ENCODE measurements at places on chromosomes 4 and X. TPM values are rescaled to one million over a fixed set of nuclear protein-coding genes. Genes with fewer than 3 reads are reported as not detected.

PTCHD1 gene
- not detected for total RNA-seq

DNA sequence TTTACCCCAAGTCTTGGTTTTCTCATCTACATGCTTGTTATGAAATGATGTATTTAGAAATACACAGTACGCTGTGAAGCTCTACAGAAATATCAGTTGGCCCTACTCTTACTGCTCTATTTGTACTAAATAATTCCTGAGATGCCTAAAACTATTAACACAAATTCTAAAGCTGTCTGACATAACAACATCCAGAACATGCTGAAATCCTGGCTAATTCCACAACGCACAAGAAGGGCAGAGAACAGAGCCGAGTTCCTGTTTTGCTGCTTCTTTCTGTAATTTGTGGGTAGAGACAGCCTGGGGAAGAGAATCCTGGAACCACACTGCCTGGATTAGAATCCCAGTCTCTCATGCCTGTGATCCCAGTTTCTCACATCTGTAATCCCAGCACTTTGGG lies 59.0 kb downstream of the ZNF827 start:
- no peak for DNase-seq

GRCh38 chrX:74434336-74434735 lies 13.0 kb downstream of the SLC16A2 start:
- no peak for DNase-seq

DNA sequence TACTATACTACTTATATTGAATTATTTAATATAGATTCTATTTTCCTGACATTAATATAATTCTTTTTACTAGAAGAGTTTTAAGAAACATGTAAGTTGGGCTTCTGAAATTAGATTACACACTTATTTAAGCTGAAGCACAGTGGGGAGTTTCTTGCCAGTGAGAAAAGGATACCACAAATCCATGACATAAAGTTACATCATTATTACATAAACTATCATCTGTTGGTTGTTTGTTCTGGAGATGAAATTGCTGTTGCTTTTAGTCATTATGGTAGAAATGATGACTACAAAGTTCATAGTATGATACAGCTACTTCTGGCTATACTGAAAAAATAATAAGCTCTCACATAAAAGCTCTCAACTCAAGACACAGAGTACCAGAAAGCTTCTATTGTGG lies 880.4 kb downstream of the PCDH18 start:
- DNase-seq, result no peak

- DNase-seq, result no peak
These were observed 372.3 kb downstream of the TMA16 start for GRCh38 chr4:163866728-163867315.

DNA sequence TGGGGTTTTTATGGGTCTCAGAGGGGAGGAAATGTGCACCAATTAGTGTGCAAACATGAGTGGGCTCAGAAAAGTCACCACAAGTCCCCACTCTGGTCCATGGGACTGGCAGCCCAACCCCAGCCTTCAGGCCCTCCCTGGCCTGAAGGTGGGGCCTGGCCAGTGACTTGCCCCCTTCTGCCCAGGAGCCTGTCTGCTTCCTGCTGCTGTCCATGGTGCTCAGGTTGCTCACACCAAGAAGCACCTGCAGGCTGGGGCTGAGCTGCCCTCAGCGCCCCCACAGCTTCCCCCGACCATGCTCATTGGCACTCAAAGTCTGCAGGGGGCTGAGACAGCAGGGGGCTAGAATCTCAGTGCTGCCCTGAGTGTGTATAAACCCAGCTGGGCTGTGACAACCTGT lies 30.6 kb upstream of the GC start:
- no peak for DNase-seq

- DNase-seq, result no peak
These were observed 803.9 kb downstream of the C4orf33 start for GRCh38 chr4:129899849-129900248.

ELOVL6 gene
- total RNA-seq, result 13.2 TPM

DNA sequence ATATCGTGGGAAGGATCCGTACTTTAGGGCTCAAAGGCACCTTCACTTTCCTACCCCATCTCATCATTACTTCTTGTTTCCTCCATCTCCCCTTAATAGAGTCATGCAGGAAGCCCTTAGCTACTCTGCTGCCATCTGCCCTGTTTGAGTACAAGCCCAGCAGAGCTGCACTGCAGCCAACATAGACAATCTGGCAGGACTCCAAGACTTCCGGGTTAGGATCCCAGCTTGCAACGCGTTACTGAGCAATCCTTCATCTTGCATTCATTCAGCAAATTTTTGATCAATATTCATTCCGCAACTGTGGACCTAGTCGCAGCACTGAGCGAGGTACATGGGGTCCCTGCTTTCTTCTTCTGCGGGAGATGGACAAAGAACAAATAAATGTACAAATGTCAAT lies 344.9 kb downstream of the BCOR start:
- no peak for DNase-seq

ENPEP gene
- total RNA-seq, result not detected

- no peak for DNase-seq
These were observed 147.7 kb downstream of the SHROOM3 start for GRCh38 chr4:76582817-76583087.

CABS1 gene
- not detected for total RNA-seq

DNA sequence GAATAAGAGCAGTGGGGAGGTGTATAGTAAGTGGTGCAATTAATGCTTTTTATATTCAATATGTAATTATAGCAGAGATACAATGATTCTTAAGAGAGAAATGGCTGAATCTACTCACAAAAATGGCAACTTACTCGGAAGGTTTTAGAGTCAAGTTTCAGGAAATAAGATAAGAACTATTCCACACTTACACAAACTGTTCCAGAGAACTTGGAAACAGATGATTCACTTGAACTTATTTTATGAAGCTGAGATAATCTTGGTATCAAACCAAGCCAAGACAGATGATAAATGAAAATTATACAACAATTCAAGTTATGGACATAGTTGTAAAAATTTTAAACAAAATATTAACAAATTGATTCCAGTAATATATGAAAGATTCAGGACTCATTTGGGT lies 311.3 kb upstream of the HS3ST1 start:
- no peak for DNase-seq

- DNase-seq, result no peak
These were observed 190.2 kb downstream of the SMIM20 start for GRCh38 chr4:26104056-26104685.

YIPF7 gene
- not detected for total RNA-seq

DNA sequence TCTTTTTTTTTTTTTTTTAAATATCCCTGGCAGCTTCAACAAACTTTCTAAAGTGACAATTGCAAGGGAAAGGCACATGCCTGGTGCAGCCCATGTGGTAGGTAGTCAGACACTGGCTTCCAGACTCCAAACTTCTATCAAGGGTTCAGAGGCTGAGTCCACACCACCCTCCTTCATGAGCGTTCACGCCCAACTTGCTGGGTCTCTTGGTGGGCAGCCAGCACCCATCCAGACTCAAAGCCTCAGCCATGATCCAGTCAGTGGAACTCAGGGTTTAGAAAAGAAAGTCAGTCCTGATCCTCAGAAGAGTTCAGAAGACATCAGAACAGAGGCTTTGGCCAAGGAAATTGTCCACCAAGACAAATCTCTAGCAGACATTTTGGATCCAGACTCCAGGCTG lies 141.5 kb downstream of the SOWAHB start:
- DNase-seq, result no peak

TLL1 gene
- 0.45 TPM for total RNA-seq

CORIN gene
- total RNA-seq, result not detected

ALG13 gene
- 50.2 TPM for total RNA-seq

PPEF2 gene
- not detected for total RNA-seq

DNA sequence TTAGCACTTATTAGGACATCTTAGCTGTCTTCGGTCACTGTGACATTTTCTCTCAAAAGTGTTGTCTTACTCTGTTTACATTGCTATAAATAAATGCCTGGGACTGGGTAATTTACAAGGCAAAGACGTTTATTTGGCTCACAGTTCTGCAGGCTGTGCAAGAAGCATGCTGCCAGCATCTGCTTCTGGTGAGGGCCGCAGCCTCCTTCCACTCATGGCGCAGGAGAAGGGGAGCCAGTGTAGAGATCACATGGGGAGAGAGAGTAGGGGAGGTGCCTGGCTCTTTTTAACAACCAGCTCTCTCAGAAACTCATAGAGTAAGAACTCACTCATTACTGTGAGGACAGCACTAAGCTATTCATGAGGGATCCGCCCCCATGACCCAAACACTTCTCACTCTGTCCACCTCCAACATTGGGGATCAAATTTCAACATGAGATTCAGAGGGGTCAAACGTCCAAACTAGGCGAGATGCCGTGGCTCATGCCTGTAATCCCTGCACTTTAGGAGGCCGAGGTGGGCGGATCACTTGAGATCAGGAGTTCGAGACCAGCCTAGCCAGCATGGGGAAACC lies 43.5 kb upstream of the HERC6 start:
- no peak for DNase-seq

DNA sequence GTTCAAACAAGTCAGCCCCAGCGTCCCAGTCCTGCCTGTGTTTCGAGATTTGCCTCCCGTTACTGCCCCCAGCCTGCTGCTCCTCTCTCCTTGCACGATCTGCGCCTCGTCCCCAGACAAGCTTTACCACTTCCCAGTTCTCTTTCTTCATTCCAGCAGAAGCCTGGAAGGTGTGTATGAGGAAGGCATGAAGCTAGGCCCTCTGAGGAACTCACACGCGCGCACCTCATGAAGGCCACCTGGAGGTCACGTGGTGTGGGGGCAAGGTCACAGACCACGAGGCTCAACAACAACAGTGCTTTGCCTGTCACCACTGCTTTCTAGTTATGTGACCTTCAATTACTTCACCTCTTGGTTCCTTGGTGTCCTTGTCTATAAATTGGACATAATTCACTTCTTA lies 181.0 kb downstream of the PALLD start:
- DNase-seq, result no peak

- DNase-seq, result no peak
These were observed 48.1 kb upstream of the IL13RA1 start for GRCh38 chrX:118679290-118679689.

DNA sequence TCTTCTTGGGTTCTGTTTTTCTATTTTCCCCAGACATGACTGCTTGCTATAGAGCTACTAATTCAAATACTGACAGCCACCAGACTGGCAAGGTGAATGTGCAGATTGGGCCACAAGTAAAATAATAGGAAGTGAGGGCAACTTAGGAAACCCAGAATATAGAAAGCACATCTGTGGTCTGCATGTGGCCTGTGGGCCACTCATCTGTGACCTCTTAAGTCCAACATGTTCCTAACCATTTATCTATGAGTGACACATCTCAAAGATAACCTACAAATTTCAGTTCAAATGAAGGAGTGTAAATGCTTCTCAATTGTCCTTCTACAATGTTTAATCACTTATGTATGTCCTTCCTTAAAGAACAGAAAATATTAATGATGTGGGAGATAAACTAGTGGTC lies 128.9 kb downstream of the REELD1 start:
- DNase-seq, result no peak

GRCh38 chr4:168888715-168889215 lies 121.3 kb downstream of the CBR4 start:
- no peak for DNase-seq

PHKA2 gene
- total RNA-seq, result 34.4 TPM

DNA sequence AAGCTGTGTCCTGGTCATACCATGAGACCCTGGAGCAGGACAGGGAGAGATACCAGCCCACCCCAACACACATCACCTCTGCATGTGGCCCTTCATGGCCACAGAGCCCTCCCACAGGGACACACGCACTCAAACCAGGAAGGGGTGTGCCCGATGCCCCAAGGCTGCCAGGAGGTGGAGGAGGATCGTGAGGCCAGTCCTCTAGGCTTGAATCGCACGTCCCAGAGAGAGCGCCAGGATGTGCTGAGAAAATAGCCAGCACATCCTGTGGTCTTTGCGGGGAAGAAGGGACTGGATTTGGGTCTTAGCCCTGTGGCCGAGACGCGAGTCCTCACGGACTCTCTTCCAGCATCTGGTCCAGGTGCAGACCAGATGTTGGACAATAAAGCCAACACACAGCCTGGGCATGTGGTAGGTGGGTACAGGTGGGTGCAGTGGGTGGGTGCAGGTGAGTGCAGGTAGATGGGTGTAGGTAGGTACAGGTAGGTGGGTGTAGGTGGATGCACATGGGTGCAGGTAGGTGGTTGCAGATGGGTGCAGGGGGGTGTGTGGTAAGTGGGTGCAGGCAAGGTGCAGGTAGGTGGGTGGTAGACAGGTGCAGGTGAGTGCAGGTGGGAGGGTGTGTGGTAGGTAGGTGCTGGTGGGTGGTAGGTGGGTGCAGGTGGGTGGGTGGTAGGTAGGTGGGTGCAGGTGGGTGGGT lies 94.3 kb upstream of the AFAP1 start:
- DNase-seq, result no peak

DAPP1 gene
- total RNA-seq, result 9.6 TPM

GRPR gene
- total RNA-seq, result not detected

- DNase-seq, result no peak
These were observed 133.5 kb downstream of the TBL1X start for GRCh38 chrX:9598344-9598743.

DNA sequence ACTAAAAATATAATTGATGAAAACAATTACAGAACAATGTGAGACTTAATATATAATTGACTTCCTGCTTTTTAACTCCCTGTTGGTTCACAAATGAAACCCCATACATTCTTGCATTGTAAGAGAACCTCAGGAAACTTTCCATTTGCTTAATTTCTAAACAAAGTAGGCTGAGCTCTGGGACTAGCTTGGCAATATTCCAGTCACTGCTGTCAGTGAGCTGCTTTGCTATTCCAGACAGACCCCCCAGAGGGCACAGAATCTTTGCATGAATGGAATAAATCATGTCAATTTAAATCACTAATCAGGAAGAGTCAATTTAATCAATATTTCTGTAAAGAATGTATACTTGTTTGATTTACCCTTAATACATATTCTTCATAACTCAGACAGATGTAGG lies 110.6 kb downstream of the NEXMIF start:
- no peak for DNase-seq

ANOS1 gene
- total RNA-seq, result 0.22 TPM

GRCh38 chr4:40140196-40140595 lies 56.6 kb upstream of the RHOH start:
- no peak for DNase-seq

GRCh38 chr4:51909236-51909703 lies 66.3 kb downstream of the DCUN1D4 start:
- no peak for DNase-seq

DNA sequence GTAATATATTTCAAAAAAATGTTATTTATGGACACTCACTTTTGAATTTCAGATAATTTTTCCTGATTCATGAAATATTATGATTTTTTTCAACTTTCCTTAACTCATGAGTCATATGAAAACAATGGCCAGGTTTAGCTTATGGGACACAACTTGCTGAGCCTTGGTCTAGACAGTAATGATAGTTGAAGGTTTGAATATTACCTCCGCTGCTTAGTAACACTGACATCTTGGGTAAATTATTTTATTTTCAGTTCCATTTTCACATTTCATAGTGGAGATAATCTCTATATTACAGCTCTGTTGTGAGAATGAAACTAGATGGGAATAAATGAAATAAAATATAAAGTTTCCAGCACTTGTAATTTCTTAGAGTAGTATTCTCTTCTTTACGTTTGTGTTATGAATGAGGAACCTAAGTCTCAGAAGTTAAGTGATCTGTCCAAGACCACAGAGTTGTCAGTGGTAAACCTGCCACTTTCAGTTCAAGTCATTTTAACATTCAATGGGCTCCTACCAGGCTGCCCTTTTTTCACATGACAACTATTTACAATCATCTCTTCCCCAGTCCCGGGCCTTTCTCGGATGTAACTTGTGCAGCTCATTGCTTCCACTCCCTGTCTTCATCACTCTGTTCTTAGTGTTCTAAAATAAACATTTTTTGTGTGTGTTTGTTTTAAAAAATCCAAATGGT lies 46.8 kb upstream of the GC start:
- no peak for DNase-seq

AKAP14 gene
- 2.7 TPM for total RNA-seq

- DNase-seq, result no peak
These were observed at the start of gene LPAR4 for GRCh38 chrX:78747489-78747888. TSS of gene LPAR4 (plus strand) at chrX:78747720. CDS start at chrX:78754870, 7,150 bp downstream.

GRCh38 chr4:40736910-40737309 lies 12.8 kb upstream of the NSUN7 start:
- DNase-seq, result no peak
